ENCODE measurements at places on chromosomes 12 and 14. TPM values are rescaled to one million over a fixed set of nuclear protein-coding genes. Genes with fewer than 3 reads are reported as not detected.

Gene OTX2
- not detected for total RNA-seq

Gene RDH12
- 0.16 TPM for total RNA-seq

Gene SAMD15
- total RNA-seq, result 0.94 TPM

Gene ASPG
- total RNA-seq, result not detected

Gene OTUB2
- 1.6 TPM for total RNA-seq

Gene CDC42BPB
- total RNA-seq, result 60.5 TPM

Gene NANOG
- not detected for total RNA-seq

Gene STX2
- 30.3 TPM for total RNA-seq

Gene KLRC4
- not detected for total RNA-seq

Gene MEG3
- 226 TPM for total RNA-seq

Gene GPR65
- not detected for total RNA-seq

Gene SLC35F4
- total RNA-seq, result 0.26 TPM

Gene ATXN2
- 18.6 TPM for total RNA-seq

Gene KRT3
- not detected for total RNA-seq

Gene TEX52
- not detected for total RNA-seq

Gene SLC17A8
- 0.16 TPM for total RNA-seq

Gene LRTM2
- not detected for total RNA-seq

Gene CLMN
- total RNA-seq, result 0.16 TPM

Gene PRIMA1
- not detected for total RNA-seq

Gene LRP1-AS
- not detected for total RNA-seq

Gene CCDC38
- not detected for total RNA-seq

Gene AMN
- total RNA-seq, result under 0.01 TPM

Gene AKAP3
- total RNA-seq, result 2.1 TPM

Gene NOXRED1
- total RNA-seq, result 0.32 TPM

Gene TSPAN19
- 0.16 TPM for total RNA-seq

Gene NRL
- 0.95 TPM for total RNA-seq

Gene GLI1
- 0.86 TPM for total RNA-seq

Gene RPS6KL1
- 0.47 TPM for total RNA-seq

Gene ZDHHC22
- not detected for total RNA-seq

Gene FSCB
- total RNA-seq, result not detected
